Stimulated activated naive CD8-positive, alpha-beta T cell treated with anti-CD3 and anti-CD28 coated beads, Interleukin-15, Interleukin-2, amounts not matched to agents 100 U/mL and 50 U/mL, for 24 hours (primary cell): ENCODE measurements at places on chromosomes 7 and 10.

- DNase-seq, result no peak
These were observed 481.5 kb upstream of the KLF6 start for GRCh38 chr10:4266416-4267085.

- no peak for DNase-seq
These were observed 1.3 kb downstream of the TFPI2 start for GRCh38 chr7:93889261-93889660.

- DNase-seq, result no peak
These were observed 322.4 kb upstream of the GHITM start for GRCh38 chr10:83816942-83817341.

GRCh38 chr10:101018600-101019439 lies 12.1 kb downstream of the PDZD7 start:
- DNase-seq, result peak; percentile 90

GRCh38 chr10:122295451-122295809 lies 24.3 kb downstream of the BTBD16 start:
- no peak for DNase-seq

GRCh38 chr7:17005271-17005670 lies 123.5 kb upstream of the AGR3 start:
- no peak for DNase-seq

DNA sequence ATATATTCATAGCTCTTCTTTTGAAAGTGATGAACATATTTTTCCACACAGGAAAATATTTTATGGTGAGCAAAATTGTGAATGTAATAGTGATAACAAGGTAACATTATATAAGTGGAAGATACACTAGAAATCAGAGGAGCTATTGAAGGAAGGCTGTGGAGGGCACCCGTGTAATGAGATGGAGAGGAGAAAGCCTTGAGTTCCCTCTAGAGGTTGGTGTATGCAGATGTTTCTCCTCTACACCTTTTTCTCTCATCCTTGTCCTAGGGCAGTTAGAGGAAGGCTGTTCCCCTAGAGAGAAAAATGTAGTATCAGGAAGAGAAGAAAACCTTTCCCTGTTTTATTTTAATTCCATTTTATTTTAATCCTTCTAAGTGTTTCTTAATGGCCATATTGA lies 54.6 kb upstream of the NRG3 start:
- DNase-seq, result no peak
